ENCODE measurements at places on chromosomes 1 and 21.

DNA sequence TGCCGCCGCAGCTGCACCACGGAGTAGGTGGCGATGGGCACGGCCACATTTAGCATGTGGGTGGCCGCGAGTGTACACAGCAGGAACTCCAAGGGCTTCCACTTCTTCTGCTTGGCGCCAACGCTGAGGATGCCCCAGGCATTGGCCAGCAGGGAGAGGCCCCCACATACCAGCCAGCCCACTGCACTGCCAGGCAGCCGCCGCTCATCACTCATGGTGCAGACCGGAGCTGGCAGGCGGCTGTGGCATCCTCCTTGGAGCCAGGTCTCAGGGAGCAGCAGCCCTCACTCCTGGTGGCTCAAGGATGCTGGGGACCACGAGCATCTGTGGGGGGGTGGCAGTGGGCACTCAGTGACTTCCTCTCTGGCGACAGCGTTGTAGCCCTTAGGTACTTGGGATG lies 6.2 kb downstream of the GPR153 start:
- DNase-seq = no peak

DNA sequence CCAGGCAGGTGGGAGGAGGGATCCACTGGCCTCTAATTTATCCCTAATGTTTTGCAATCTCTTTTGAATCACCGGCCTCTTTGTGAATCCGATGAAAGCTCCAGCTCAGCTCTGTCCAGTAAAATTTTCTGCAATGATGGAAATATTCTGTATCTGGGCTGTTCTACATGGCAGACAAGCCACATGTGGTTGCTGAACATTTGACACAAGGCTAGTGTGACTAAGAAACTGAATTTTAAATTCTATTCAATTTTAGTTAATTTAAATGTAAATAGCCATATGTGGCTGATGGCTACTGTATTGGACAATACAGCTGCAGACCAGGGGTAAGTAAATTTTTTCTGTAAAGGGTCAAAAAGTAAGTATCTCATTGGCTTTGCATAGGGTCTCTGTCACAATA lies 135.1 kb downstream of the CSMD2 start:
- DNase-seq = no peak

DNA sequence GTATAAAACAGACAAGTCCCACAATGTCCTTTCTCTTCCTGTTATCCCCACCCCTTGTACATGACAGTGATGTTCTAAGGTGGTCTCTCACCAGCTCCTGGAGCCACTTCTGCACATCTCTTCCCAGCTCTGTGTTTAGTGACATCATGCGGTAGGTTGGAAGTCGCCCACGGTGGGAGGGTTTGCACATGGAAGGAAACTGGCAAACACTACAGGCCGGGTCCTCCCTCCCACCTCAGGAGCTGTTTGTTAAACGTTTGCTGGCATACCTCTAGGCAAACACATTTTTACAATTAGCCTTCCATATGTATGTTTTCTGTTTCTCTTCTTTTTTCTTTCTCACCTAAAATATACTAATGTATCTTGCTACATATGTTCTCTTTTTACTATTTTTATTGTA lies 107.4 kb downstream of the PCBP3 start:
- DNase-seq = no peak

- DNase-seq = no peak
Observed at GRCh38 chr1:202575918-202576653, 134.2 kb downstream of the SYT2 start.

GRCh38 chr1:2190491-2190976 lies 4.0 kb downstream of the FAAP20 start:
- DNase-seq = no peak

- peak; percentile 51 for DNase-seq
Observed at GRCh38 chr1:16248603-16249516, 11.9 kb upstream of the CPLANE2 start.

DNA sequence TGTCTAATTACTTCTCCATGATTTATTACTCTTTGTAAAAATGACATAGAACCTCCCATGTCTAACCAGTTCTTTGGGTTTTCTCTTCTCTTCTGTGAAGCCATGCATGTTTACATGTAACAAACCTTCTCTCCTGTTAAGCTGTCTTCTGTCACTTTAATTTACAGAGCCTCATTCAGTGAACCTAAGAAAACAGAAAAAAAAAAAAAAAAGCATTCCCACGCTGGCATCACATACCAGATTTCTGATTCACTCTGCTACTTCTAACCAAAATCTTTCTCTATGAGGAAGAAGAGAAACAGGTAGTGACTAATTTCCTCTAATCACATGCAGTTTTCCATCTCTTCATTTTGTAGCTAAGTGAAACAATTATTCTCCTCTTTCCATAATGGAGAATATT lies 141.4 kb upstream of the CXADR start:
- DNase-seq = no peak

- DNase-seq = no peak
Observed at GRCh38 chr21:46457801-46458314, 833 bp upstream of the DIP2A start.

- no peak for DNase-seq
Observed at GRCh38 chr1:192547501-192547900, 28.1 kb upstream of the RGS1 start.

GRCh38 chr1:241992734-241993133 lies 6.2 kb downstream of the MAP1LC3C start:
- no peak for DNase-seq

Measured in NCI-H1048 (cell line).